ENCODE measurements at places on chromosomes 7 and 10. TPM values are rescaled to one million over a fixed set of nuclear protein-coding genes. Genes with fewer than 3 reads are reported as not detected.

GRCh38 chr10:88253128-88253527 lies 330.0 kb downstream of the RNLS start:
- no peaks in the 10 kb centered on the region for H3K36me3 ChIP-seq
- no peak overlapping the region for H3K4me3 ChIP-seq
- H3K27me3 ChIP-seq: no peaks in the 10 kb centered on the region

GRCh38 chr10:51215951-51216834 lies 141.9 kb downstream of the PRKG1 start:
- H3K4me3 ChIP-seq: no peak overlapping the region
- H3K27me3 ChIP-seq: no peaks in the 10 kb centered on the region
- no peaks in the 10 kb centered on the region for H3K4me1 ChIP-seq
- H3K27ac ChIP-seq: no peak overlapping the region

DNA sequence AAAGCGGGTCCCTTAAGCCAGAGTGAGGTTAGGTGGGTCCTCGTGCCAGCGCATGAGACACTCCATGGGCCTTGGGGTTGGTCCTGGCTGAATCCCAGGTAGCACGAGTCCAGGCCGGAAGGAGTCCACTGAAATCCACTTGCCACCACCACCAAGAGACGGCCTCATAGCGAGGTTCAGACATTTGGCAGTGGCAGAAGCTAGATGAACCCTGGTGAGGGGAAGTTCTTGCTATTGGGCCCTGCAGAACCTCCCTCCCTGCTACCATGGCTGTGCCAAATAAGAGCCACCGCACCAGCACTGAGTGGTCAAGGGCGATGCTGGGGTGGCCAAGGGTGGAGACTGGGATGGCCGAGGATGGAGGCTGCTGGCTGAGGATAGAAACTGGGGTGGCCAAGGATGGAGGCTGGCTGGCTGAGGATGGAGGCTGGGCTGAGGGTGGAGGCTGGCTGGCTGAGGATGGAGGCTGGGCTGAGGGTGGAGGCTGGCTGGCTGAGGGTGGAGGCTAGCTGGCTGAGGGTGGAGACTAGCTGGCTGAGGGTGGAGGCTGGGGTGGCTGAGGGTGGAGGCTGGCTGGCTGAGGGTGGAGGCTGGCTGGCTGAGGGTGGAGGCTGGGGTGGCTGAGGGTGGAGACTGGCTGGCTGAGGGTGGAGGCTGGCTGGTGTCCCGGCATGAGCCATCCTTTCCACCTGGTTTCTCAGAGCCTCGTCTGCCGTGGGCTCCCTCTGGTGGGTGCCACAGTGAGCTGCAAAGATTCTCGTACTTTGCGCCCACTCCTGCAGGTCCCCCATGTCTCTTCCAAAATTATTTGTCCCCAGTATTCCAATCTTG lies 88.2 kb downstream of the ELFN1 start:
- peak; percentile 37 for DNase-seq
- H3K36me3 ChIP-seq: no peaks in the 10 kb centered on the region
- H3K4me1 ChIP-seq: no peaks in the 10 kb centered on the region
- H3K27ac ChIP-seq: no peak overlapping the region

DNA sequence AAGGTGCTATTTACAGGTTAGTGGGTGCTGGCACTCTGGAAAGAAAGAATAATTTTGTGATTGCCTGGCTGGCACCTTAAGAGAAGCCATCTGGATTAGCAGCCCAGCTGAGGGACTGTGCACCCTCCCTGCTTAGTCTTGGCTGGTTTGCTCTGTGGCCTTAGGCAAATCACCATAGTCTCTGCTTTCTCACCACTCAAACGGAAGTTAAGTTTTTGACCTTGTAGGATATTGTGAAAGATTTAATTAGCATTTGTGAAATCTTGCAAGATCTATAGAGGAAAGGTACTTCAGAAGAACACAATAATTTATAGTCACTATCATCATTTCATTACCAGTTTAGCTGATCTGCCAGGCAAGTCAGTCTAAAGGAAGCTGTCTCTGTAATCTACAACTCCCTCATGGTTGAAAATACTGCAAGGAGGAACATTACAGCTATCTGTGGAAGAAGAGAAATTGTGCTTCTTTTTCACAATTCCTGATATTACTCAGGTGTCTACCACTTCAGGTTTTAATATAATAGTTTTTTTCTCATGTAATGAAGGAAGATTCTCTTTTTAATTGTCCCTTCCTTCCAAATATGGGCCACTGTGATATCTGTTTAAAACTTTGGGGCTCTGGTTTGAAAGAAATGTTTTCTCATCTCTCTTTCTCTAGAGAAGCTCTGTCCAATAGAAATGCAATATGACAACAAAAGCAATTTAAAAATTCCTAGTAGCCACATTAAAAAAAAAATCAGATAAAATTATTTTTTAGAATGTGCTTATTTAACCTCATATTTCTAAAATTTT lies 219.6 kb downstream of the PTEN start:
- H3K27ac ChIP-seq: no peak overlapping the region
- no peaks in the 10 kb centered on the region for H3K36me3 ChIP-seq
- no peaks in the 10 kb centered on the region for H3K4me1 ChIP-seq
- no peak for DNase-seq
- peaks cover 12% of the 10 kb centered on the region for H3K27me3 ChIP-seq

- no peak overlapping the region for H3K4me3 ChIP-seq
- H3K27ac ChIP-seq: no peak overlapping the region
- no peaks in the 10 kb centered on the region for H3K4me1 ChIP-seq
Observed at GRCh38 chr7:30436518-30436917, 42.1 kb downstream of the NOD1 start.

DNA sequence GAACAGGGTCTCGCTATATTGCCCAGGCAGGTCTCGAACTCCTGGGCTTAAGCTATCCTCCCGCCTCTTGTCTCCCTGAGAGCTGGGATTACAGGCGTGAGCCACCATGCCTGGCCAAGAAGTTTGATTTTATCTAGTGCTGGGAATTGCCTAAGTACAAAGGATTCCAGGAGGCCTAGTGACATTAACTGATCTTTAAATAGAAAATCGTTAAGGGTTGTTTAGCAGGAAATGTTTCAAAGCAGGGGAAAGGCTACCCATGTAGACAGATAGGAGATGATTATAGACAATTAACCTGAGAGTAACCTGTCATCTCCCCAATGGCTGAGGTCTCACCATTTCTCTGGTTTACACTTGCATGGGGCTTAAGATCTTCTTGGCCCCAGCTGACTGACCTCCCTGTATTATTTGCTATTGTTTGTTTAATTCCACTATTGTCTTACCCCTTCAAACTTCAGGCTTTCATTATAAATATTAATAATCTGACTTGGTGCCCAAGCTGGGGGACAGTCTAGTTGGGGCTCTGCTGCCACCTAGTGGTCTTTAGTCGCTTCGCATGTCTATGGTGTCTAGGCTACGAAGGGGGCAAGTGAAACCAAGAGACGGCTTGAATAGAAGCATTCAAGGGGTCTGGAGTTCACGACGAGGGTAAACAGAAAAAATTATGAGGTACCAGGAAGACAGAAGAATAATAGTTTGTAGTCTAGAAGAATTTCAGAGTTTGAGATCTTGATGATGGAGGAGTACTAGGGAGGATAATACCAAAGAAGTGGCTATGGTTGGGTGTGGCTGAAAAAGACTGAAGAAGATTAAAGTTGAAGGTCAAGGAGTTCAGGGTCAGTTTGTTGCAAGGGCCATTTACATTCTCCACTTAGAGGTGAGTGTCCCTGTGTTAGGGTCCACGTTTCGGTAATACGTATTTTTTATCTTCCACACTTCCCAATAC lies 40.4 kb upstream of the BPGM start:
- no peak overlapping the region for H3K4me3 ChIP-seq
- H3K36me3 ChIP-seq: no peaks in the 10 kb centered on the region
- H3K4me1 ChIP-seq: peaks cover 1% of the 10 kb centered on the region
- H3K27ac ChIP-seq: no peak overlapping the region
- H3K27me3 ChIP-seq: peaks cover 3% of the 10 kb centered on the region
- DNase-seq: peak; percentile 76

- peak; percentile 84 for DNase-seq
- peaks cover 2% of the 10 kb centered on the region for H3K27me3 ChIP-seq
- H3K4me1 ChIP-seq: peaks cover 24% of the 10 kb centered on the region
- H3K27ac ChIP-seq: peak within 1 kb of the TSS; percentile 90
Observed at GRCh38 chr7:149497467-149498261, at the start of gene ZNF746. Gene ZNF746, minus strand, starts transcription at chr7:149497809. Its CDS starts 273 bp downstream, at chr7:149497536.

DNA sequence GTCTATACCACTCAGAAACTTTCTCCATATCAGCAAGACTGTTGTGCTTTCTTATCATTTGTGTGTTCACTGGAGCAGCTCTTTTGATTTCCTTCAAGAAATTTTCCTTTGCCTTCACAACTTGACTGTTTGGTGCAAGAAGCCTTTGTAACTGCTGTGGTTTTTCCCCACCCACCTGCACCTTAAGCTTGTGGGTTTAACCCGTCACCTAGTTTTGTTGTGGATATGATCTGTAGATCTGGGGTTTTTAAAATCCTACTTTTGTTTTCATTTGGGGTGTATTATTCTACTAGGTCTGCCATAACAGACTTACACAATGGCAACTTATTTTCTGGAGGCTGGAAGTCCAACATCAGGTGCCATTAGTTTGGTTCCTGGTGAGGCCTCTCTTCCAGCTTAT lies 30.5 kb upstream of the CHST3 start:
- peak; percentile 87 for DNase-seq
- peak overlapping the region; percentile 69 for H3K27ac ChIP-seq
- H3K4me3 ChIP-seq: no peak overlapping the region
- no peaks in the 10 kb centered on the region for H3K36me3 ChIP-seq
- no peaks in the 10 kb centered on the region for H3K27me3 ChIP-seq

GRCh38 chr10:78543031-78543748 lies 509.5 kb downstream of the RPS24 start:
- H3K36me3 ChIP-seq: no peaks in the 10 kb centered on the region
- DNase-seq: no peak
- H3K27me3 ChIP-seq: peaks cover 8% of the 10 kb centered on the region

DNA sequence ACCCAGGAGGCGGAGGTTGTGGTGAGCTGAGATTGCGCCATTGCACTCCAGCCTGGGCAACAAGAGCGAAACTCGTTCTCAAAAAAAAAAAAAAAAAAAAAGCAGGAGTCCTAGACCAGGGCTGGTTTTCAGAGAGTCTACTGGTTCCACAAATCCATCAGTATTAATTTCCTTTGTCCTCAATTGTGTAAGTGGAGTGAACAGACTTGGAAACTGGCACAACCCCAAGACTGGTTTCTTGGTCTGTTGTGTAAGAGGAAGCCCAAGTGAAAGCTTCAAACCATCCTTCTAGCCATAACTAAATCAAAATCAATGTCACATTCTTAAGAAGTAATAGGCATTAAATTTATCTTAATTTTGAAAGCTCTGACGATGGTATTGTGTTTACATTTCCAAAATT lies 213.6 kb downstream of the DGKI start:
- H3K27me3 ChIP-seq: peaks cover 5% of the 10 kb centered on the region
- H3K4me1 ChIP-seq: no peaks in the 10 kb centered on the region
- no peak overlapping the region for H3K4me3 ChIP-seq
- H3K36me3 ChIP-seq: no peaks in the 10 kb centered on the region
- no peak for DNase-seq
- H3K27ac ChIP-seq: no peak overlapping the region

DNA sequence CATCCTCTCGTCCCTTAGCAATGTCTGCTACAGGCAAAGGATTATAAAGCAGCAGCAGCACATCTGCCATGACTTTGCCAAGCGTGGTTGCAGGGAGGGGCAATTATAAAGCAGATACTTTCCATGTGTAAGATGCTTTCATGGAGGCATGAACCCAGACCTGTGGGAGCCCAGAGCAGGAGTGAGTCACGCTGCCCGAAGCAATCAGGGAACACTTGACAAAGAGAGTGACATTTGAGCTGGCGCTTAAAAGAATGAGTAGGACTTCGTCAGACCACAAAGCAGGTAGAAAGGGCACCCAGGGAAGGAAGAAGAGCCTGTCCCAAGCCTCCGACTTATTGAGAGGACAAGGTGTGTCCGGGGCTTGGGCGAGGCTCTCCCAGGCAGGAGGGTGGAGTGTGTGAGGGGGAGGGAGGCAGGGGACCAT lies 147.2 kb downstream of the MYOF start:
- no peaks in the 10 kb centered on the region for H3K4me1 ChIP-seq
- H3K27ac ChIP-seq: no peak overlapping the region
- DNase-seq: no peak
- no peaks in the 10 kb centered on the region for H3K27me3 ChIP-seq

GRCh38 chr10:90960355-90960814 lies 39.5 kb upstream of the ANKRD1 start:
- no peaks in the 10 kb centered on the region for H3K36me3 ChIP-seq
- no peak overlapping the region for H3K4me3 ChIP-seq
- peak; percentile 6 for DNase-seq
- no peaks in the 10 kb centered on the region for H3K4me1 ChIP-seq
- no peak overlapping the region for H3K27ac ChIP-seq

GRCh38 chr7:45680776-45681175 lies 106.6 kb downstream of the ADCY1 start:
- H3K4me3 ChIP-seq: no peak overlapping the region
- H3K4me1 ChIP-seq: no peaks in the 10 kb centered on the region
- no peak overlapping the region for H3K27ac ChIP-seq
- peaks cover 19% of the 10 kb centered on the region for H3K27me3 ChIP-seq
- H3K36me3 ChIP-seq: no peaks in the 10 kb centered on the region

GRCh38 chr10:80697926-80698325 lies 160.2 kb downstream of the SH2D4B start:
- H3K27me3 ChIP-seq: no peaks in the 10 kb centered on the region
- H3K4me1 ChIP-seq: no peaks in the 10 kb centered on the region
- H3K4me3 ChIP-seq: no peak overlapping the region
- no peak for DNase-seq
- H3K27ac ChIP-seq: no peak overlapping the region
- H3K36me3 ChIP-seq: no peaks in the 10 kb centered on the region

- H3K4me3 ChIP-seq: no peak overlapping the region
- no peak overlapping the region for H3K27ac ChIP-seq
- H3K36me3 ChIP-seq: no peaks in the 10 kb centered on the region
- no peaks in the 10 kb centered on the region for H3K4me1 ChIP-seq
Observed at GRCh38 chr7:100387695-100388094, 14.4 kb downstream of the PILRA start.

- H3K4me3 ChIP-seq: no peak overlapping the region
- no peak for DNase-seq
- no peaks in the 10 kb centered on the region for H3K4me1 ChIP-seq
- H3K27ac ChIP-seq: no peak overlapping the region
- H3K36me3 ChIP-seq: no peaks in the 10 kb centered on the region
Observed at GRCh38 chr10:24993237-24993958, 22.6 kb downstream of the ENKUR start.

- no peaks in the 10 kb centered on the region for H3K4me1 ChIP-seq
- H3K4me3 ChIP-seq: no peak overlapping the region
- H3K27ac ChIP-seq: no peak overlapping the region
- DNase-seq: no peak
- no peaks in the 10 kb centered on the region for H3K36me3 ChIP-seq
Observed at GRCh38 chr7:136179851-136180721, 202.9 kb upstream of the MTPN start.

- H3K36me3 ChIP-seq: no peaks in the 10 kb centered on the region
- H3K4me3 ChIP-seq: no peak overlapping the region
- H3K27me3 ChIP-seq: peaks cover 4% of the 10 kb centered on the region
- no peak overlapping the region for H3K27ac ChIP-seq
- no peaks in the 10 kb centered on the region for H3K4me1 ChIP-seq
Observed at GRCh38 chr7:21070571-21071090, 283.9 kb upstream of the SP8 start.

- no peaks in the 10 kb centered on the region for H3K27me3 ChIP-seq
- no peak overlapping the region for H3K27ac ChIP-seq
- no peaks in the 10 kb centered on the region for H3K4me1 ChIP-seq
- no peak overlapping the region for H3K4me3 ChIP-seq
- peaks cover 5% of the 10 kb centered on the region for H3K36me3 ChIP-seq
Observed at GRCh38 chr10:112728997-112729396, 221.1 kb upstream of the TCF7L2 start.

OPN4 gene
- total RNA-seq: not detected

VPS37D gene
- not detected for total RNA-seq

CFTR gene
- total RNA-seq: not detected

PDCD4 gene
- total RNA-seq: 146 TPM

MRPL32 gene
- 67.4 TPM for total RNA-seq

OR2A42 gene
- total RNA-seq: not detected

SFXN4 gene
- total RNA-seq: 46.1 TPM

PDZD7 gene
- total RNA-seq: 0.37 TPM

WDFY4 gene
- total RNA-seq: 0.29 TPM

DNAJB12 gene
- total RNA-seq: 14.1 TPM

All from activated naive CD4-positive, alpha-beta T cell treated with anti-CD3 and anti-CD28 coated beads for 36 hours (primary cell).